ENCODE measurements at places on chromosomes 11 and 22. TPM values are rescaled to one million over a fixed set of nuclear protein-coding genes. Genes with fewer than 3 reads are reported as not detected.

PLEKHA7 gene
- total RNA-seq: 3.4 TPM

RRM1 gene
- total RNA-seq: 99.6 TPM

GGT5 gene
- 8.5 TPM for total RNA-seq

GRAP2 gene
- total RNA-seq: not detected

SCT gene
- total RNA-seq: not detected

GRCh38 chr11:47979378-47980087 is 826 bp upstream of the PTPRJ start:
- no peak for DNase-seq

DNA sequence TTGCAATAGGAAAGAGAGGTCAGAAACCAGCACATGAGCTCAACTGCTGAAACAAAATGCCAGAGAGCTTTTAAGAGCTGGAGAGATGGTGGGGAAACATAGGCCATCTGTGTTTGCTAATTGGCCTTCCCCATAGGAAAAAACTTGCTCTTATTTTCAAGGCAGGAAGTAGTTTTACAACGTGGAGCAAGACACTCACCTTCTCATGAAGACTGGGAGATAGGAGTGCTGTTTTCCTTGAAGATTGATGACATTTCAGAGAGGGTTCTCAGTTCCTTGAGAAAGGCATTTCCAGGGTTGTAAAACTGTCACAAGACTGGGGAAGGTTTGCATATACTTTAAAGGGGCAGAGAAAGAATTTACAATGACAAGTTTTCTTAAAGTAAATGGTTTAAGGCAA is 586.3 kb upstream of the RAG2 start:
- DNase-seq: no peak

- DNase-seq: no peak
These were observed 51.1 kb upstream of the CABP7 start for GRCh38 chr22:29668673-29669072.

DNA sequence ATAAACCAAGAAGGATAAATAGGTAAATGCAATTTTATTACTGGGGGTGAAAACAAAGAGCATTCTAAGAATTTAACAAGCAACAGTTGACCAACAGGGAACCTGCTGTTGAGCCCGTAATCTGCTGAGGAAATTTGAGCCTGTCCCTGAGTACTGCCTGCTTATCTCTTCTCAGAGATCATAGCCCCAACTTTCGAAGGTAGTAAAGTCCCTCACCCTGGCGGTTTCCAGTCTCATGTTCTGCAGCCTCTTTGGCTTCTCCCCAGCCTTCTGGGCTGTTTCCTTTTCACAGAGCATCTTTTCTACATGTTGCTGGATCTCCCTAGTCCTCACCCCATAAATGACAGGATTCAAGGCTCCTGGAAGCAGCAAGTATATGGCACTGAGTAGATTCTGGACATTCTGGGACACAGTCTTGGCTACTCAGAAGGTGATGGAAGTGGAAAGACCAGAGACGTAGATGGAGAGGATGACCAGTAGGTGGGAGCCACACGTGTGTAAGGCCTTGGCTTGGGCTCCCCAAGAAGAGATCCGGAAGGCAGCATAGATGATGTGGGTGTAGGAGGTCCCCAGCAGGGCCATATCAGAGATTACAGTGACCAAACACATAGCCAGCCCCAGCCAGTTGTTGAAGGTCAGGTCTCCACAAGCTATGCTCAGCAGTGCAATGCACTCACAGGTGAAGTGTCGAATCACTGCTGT is 51.6 kb downstream of the RRM1 start:
- no peak for DNase-seq

DNA sequence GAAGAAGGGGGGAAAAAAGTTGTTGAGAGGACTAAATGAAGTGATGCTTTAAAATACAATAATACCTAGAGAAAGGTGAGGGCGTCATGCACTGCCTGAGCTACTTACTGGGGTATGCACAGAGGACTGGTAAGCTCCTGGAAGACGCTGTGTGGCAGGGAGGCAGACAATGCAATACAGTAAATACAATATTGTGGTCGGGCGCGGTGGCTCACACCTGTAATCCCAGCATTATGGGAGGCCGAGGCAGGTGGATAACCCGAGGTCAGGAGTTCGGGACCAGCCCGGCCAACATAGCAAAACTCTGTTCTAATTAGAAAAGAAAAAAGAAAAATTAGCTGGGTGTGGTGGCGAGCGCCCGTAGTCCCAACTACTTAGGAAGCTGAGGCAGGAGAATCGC is 683 bp upstream of the SYTL2 start:
- DNase-seq: no peak

DNA sequence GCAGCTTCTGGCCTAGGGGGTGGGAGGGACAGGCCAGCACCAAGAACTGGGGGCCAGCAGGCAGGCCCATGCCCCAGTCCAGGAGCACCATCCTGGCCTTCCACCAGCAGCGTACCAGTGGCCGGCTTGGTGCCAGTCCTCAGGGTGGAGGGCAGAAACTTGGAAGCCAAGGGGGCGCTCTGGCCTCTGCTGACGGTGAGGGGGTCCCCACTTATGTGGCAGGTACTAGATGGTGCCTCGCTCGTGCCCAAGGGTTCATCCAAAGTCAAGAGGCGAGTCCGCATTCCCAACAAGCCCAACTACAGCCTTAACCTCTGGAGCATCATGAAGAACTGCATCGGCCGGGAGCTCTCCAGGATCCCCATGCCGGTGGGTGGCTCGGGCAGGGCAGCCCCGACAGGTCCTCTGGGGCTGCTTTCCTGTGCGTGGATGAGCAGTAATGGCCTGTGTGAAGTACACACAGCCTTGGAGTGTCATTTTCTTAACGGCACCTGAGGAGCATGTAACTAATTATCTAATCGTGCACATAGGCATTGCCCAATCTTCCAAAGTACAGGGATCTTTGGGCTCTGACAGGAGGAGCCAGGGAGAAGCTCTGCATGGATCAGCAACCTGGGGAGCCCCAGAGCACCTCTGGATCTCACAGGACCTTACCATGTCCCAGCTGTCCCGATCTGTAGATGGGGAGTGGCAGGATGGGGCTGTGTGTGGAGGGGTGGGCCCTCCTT is 79.1 kb downstream of the MORC2 start:
- DNase-seq: no peak

DNA sequence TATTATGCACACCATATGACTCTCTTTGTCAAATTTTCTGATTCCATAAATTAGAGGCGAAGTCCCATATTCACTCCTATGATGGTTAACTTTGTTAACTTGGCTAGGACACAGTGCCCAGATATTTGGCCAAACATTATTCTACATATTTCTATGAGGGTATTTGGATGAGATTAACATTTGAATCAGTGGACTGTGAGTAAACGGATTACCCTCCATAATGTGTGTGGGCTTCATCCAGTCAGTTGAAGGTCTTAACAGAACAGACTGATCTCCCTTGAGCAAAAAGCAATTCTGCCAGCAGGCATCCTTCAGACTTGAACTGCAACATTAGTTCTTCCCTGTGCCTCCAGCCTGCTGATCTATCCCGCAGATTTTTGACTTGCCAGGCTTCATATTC is 69.9 kb downstream of the FZD4 start:
- no peak for DNase-seq

DNA sequence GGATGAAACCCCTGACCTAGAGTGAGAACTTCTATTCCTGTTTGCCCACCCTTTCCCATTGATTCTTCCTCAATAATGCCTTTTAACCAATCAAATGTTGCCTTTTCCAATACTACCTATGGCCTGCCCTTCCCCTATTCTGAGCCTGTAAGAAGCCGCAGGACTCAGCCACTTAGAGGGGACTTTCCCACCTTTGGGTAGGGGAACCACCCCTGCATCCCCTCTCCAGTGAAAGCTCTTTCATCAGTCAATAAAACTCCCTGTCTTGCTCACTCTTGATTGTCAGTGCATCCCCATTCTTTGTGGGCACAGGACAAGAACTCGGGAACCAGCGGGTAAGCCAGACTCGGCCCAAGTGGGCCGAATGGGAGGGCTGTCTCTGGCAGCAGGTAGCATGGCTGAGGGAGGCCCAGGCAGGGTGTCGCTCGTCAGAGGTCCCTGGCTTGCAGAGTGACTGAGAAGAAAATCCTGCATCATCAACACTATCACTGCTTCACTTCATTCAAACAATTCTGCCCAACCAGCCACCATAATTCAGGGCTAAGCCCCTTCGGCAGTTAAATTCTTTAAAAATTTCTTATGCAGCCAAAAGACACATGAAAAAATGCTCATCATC is 30.4 kb downstream of the LDHAL6A start:
- DNase-seq: no peak

DNA sequence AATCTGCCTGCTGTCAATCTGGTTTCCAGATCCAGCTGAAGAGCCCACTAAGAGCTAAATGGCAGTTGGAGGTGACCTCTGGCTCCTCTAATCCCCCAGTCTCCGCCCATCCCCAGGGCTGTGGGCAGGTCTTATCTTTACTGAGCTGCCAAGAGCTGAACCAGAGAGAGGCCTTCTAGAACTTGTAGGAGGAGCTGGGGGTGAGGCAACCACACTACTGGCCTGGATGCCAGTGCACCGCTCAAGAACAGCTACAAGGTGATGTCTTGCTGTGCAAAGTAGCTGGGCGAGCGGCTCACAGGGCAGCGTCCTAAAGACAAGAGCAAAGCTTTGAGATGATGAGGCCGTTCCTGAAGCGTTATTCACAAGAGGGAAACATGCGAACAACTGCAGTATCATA is 374.6 kb downstream of the CTTN start:
- DNase-seq: no peak

DNA sequence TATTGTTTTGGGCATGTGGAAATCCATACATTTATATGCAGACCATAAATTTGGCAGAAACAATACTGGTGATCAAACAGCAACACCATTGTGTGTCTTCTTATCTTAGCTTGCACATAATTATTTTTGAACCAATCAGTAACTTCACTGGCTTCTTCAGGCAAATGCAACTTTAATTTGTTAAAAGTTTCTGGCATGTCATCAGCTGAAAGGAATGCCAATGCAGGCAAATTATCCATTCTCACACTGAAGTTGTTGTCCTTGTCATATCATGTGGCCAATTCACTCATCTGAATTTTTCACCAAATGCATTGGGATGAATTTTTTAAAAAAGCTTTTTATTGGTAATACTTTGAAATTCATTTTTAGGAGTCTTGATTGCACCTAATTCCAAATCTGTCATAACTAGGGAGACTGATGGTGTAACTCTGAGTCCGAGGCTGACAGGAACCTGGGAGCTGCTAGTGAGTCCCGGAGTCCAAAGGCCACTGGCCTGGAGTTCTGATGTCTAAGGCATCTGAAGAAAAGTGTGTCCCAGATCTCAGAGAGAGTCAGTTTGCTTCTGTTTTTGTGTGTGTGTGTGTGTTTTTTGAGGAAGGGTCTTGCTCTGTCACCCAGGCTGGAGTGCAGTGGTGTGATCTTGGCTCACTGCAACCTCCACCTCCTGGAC is 17.4 kb upstream of the OR10V1 start:
- no peak for DNase-seq

- DNase-seq: no peak
These were observed 11.5 kb downstream of the CCDC117 start for GRCh38 chr22:28783786-28784671.

DNA sequence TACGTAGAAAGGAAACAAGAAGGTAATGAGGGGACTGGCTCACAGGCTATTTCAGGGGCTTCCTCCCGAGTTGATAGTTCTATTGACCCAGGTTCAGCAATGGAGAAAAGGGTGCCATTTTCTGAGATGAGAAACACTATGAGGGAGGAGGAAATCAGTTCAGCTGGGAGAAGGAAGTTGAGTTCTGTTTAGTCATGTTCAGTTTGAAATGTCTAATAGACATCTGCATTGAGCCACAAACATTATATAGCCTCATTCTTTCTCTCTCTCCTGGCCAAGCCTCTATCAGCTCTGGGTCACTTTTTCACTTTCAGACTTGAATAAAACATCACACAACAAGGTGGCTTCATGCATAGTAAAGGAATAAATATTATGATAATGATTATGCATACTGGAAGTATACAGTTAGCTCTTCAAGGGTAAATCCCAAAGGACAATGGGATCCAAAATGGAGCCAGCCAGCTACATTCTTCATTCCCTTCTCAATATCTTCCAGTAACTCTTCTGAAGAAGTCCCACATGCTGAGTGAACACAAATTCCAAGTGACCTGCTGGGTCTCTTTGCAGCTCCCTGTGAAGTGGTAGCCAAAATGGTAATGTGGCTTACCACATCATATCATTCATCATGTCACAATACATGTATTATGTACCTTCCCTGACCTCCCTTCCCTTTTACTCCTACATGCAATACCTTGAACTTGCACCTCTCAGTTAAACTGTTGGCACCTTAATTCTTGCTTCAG is 80.9 kb upstream of the CD44 start:
- no peak for DNase-seq

DNA sequence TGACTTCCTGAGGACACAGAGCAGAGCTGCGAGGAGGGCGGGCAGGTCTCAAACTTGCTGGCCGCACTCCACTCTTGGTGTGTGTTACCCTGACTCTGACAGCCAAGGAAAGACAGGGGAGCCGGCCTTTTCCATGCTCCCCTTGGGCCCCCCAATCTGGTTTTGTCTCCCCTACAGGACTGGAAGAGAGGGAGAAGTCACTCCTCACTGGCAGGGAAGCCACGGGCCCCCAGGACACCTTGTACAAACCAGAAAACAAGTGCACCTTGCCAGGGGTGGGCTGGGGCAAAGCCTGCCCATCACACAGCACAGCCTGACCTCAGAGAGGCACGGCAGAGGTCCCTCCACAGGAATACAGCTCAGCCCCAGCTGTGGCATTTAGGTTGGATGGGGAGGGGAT is 20.2 kb downstream of the CBX7 start:
- no peak for DNase-seq

DNA sequence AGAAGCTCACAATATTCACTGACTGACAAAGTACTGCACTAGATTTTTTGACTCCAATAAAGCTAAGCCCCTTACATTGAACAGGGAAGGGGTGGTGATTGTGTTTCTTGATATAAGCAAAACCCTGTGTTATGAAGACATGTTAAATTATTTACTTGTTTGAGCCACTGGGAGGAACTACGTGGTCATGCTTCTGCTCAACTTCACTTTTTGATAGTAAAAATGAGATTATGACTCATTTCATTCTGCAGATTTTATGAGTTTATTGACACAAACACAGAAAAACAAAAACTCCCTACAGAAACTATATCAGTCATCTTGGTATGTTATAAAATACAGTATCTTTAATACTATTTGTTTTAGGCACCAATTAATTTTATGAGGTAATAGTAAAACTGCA is 124.7 kb downstream of the CADM1 start:
- DNase-seq: no peak

DNA sequence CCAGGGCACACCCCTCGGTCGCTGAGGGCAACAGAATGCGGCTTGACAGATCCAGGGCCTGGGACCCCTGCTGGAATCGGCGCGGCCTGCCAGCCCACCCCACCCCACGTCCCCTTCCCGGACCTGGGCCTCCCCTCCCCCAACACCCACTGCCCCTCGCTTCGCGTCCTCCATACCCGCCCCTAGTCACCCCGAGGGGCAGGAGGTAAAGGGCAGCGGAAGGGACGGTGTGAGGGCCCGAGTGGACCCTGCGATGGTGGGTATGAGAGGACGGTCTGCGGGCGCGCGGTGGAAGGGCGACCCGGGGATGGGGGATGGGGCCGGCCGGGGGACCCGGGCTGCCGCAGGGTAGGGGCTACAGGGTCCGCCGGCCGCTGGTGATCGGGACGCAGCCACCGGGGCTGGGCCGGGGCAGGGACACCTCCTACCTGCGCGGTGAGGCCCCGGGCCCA is 311 bp downstream of the APBB1 start:
- DNase-seq: no peak

All from dermis microvascular lymphatic vessel endothelial cell (primary cell).